ENCODE measurements at places on chromosomes 11 and 22.
A peak's percentile ranks its signal among the peaks of the same experiment; 100 is the strongest.

DNA sequence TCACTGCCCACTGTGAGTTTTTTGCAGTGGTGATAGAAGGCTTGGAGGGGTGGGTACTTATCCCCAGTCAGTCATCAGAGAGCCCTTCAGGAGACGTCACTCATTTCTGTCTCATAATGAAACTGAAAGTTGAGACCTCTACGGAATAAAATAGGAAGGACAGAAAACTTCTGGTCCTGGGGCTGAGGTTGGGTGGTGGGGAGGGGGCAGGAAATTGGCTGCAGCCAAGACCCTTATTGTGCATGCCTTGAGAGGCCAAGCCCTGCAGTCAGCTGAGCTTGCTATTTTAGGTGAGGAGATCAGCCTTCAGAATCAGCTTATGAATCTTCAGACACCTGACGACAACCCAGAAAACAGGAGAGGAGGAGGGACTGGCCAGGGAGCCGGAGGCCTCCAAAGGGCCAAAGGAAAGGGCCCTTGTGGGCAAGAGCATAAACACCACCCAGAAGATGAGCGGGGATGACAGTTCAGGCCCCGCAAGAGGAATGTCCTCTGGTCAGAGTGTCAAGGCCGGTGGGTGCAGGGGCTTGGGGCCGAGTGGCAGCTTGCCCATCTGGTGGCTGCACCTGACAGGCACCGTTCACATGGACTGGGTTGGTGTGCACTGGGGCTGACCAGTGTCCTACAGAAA is 17.9 kb upstream of the ADA2 start:
- no peak for DNase-seq

GRCh38 chr11:46410021-46410420 is 18.4 kb upstream of the CHRM4 start:
- no peak for DNase-seq

- no peak for DNase-seq
Observed at GRCh38 chr11:95338430-95338991, 107.5 kb upstream of the SESN3 start.

DNA sequence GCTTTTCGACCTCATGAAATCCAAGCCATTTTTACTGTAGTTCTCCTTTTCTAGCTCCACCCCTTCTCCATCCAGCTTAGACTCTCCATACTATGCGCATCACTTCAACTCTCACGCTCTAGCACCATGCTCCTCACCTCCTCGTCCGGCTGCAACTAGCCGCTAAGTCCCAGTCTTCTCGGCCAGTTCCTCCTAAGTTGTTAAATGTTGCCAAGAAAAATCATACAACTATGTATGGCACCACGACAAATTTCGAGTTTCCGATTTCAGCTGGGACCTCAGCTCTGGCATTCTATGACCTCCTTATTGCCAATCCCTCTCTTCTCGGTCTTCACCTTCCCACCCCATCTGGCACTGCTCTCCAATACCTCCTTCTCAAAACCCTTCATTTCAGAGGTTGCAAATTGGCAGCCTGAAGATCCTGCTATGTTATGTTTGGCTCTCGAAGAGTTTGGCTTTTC is 1.0 kb downstream of the ZNF70 start:
- no peak for DNase-seq

GRCh38 chr11:127345819-127346459 is 345.4 kb upstream of the KIRREL3 start:
- no peak for DNase-seq

DNA sequence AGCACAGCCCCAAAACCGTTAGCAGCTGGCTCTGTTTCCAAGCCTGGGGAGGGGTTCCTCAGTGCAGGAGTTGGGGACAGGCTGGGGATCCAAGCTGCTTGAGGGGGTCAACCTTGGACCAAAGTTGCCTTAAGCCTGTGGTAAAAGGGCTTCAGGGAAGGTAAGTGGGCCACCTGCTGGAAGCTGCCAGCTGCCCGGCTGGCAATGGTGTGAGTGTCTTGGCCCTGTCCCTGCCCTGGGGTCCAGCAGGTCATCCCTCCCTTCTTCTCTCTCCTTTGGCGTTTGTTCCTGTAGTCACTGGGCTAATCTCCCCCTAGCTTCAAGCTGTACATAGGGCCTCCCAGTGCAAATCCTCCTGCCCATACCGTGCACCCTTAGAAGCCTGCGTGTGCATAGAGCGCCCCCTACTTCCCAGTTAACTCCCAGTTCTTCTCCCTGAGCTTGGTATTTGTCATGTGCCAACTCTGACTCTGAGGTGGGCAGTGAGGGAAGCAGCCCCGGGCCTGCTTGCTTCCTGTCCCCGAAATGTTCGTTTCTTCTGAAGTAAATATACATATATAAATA is 4.4 kb downstream of the TMEM258 start:
- peak; percentile 66 for DNase-seq

- DNase-seq: peak; percentile 34
Observed at GRCh38 chr11:32643526-32643925, 59.9 kb downstream of the EIF3M start.

GRCh38 chr11:123640029-123640428 is 14.4 kb downstream of the SCN3B start:
- DNase-seq: no peak

DNA sequence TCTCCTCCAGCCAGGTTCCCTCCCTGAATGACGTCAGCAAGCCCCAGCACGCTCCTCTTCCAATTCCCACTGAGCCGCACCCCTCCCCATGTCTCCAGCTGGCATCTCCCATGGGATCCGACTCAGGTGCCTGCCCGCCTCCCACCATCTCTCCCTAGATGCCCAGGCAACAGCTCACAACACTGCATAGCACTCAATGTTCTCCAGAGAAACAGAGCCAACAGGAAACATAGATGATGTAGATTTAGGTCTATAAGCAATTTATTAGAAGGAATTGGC is 532.3 kb downstream of the BRD1 start:
- no peak for DNase-seq

DNA sequence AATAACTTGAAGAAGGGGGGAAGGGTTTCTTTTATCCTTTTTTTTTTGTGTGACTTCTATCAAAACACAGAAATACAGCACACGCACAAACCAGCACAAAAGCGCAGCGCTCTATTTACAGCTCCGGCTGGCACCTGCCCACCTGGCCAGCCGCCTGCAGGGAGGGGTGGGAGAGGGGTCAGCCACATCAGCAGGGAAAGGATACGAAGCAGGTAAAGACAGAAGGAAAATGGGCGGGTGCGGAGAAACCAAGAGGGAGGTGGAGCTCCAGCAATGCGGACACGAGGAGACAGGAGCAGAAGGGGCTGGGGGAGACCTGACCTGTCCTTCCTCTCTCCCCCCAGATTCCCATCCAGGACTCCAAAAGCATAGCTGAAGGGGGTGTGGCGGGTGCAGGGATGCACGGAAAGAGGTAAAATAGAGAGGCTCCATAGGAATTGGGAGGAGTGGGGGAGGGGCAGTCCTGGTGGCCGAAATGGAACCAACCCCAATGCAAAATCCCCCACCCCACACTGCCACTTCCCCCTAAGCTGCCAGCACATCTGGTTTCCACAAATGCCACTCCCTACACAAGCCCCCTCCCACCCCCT is 14.1 kb downstream of the CXCR5 start:
- no peak for DNase-seq

GRCh38 chr22:41092847-41093411 is 537 bp downstream of the EP300 start:
- DNase-seq: no peak

DNA sequence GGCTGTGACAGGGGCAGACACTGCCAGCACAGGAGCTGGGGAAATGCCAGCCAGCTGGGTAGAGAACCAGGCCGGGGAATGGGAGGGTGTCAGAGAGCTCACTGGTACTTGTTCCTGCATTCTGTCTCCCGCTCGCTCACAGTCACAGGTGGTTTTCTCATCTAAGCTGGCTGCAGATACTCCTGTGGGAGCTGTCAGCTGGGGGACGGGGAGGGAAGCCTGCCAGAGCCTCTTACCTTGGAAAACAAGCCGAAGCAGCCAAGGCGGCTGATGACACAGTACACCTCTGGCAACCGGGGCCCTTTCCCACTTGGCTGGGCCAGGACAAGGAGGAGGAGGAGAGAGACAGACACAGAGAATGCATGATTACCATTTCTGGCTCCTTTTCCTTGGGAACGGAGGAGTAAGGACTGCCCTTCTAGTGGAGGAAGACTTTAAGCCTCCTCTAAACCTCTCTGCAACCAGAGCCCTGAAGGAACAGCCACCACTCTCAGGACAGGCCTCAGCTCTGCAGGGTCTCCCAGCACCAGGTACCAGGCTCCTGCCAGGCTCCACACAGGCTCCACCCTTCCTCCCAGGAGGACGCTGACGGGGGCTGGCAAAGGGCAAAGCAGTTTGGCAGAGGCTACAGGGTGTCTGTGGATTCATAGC is 25.1 kb downstream of the RPL27A start:
- DNase-seq: no peak

- no peak for DNase-seq
Observed at GRCh38 chr11:44409558-44410236, 99.8 kb upstream of the ALX4 start.

- DNase-seq: no peak
Observed at GRCh38 chr22:44561139-44561840, 63.3 kb upstream of the RTL6 start.

GRCh38 chr11:68998390-68998911 is 14.6 kb downstream of the MRGPRF start:
- DNase-seq: no peak

GRCh38 chr11:115659061-115659963 is 155.1 kb upstream of the CADM1 start:
- DNase-seq: no peak

- no peak for DNase-seq
Observed at GRCh38 chr11:66728038-66728692, 851 bp downstream of the SPTBN2 start.

DNA sequence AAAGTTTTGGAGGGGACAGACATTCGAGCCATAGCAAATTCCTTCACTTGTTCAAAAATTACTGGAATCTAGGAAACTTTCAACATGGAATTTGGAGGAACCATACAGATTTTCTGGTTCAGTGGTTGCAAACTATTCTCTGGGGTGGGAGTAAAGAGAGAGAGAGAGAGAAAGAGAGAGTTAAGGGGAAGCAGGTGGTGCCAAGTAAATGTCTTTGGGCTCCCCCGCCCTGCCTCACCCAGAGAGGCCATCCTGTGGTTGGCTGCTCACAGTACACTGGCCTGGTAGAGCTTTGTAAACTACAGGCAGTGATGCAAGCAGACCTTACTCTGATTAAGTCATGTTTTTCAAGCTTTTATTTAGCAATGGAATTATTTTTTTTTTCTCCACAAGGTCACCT is 82.6 kb downstream of the ADAMTS15 start:
- peak; percentile 75 for DNase-seq

- DNase-seq: no peak
Observed at GRCh38 chr22:45418056-45418769, 4.7 kb downstream of the RIBC2 start.

DNA sequence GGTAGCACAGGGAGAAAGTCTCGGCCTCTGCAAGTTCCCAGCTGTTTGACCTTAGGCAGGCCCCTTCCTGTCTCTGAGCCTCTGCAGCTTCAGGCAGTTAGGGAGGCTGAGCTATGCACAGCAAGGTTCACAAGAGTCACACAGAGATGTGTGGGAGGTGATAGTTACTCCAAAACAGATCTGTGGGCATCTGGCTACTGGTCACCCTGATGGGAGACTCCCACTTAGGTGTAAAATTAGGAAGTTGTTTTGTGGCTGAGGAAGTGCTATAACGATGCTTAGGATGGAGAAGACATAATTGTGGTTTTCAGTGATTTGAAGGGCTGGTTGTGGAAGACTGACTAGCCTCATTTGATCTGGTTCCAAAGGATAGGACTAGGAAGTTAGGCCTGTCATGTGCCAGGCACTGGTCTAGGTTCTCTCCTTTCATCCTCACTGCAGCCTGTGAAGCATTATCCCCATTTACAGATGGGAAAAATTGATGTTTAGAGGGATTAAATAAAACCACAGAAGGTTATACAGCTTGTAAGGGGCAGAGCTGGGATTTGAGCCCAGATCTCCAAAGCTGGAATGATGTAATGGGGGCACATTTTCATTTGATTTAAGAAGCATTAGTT is 13.5 kb downstream of the ACO2 start:
- peak; percentile 24 for DNase-seq

DNA sequence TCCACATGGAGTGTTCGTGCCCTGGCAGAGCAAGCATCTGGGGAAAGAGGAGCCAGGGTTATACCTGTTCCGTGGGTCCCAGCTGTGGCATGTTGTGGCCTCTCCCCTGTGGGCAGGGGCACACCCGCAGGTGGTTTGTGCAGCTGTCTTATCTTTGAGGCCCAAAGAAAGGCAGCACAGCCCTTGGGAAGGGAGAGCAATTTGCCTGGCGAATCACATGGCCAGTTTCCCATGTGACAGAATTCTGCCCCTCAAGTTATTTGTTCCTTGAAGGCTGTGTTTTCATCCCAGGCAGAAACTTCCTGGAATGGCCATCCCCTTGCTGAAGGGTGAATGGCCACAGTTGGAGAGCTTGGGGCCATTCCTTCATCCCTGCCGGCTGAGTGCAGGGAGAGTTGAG is 16.4 kb upstream of the COX8A start:
- DNase-seq: no peak

DNA sequence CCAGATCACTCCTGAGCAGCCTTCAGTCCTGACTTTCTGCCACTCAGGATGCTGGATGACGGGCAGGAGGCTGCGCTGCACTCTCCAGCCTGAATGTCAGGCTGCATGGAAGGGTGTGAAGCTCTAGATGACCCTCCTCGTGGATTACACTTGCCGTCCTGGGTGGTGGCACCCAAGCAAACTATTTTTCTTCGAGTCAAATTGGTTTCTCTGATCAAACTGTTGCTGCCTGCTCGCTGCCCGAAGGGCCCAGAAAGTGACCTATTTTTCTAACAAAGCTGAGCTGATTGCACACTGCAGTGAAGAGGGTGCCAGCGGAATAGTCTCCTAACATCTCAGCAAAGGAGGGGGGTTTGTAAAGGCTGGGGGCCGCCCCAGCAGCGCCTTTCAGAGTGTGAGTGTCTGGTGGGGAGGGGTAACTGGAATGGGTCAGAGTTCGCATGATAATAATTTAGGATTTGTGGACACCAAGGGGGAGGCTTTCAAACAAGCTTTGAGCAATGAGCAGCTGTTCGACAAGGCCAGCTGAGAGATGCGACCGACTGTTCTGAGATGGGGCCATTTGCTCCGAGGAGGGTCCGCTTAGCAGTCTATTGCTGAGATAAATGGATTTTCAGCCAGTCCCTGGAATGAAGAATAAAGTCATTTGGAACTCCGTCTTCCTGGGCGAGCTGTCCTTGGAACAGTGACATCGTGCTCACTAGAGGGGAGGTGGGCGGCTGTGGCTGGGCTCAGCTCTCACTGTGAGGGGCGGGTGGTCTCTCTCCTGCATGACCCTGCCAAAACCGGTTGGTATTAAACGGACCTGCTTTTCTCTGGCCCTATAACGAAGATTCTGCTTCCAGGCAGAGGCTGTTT is 537.6 kb downstream of the BRD1 start:
- DNase-seq: no peak
